ENCODE measurements at places on chromosomes 5 and 9. TPM values are rescaled to one million over a fixed set of nuclear protein-coding genes. Genes with fewer than 3 reads are reported as not detected.

The SELENOP gene
- total RNA-seq = 395 TPM

- no peak for DNase-seq
- H3K36me3 ChIP-seq = no peaks in the 10 kb centered on the region
- H3K27me3 ChIP-seq = no peaks in the 10 kb centered on the region
Measured at GRCh38 chr5:139838381-139839197, 43.0 kb downstream of the PSD2 start.

DNA sequence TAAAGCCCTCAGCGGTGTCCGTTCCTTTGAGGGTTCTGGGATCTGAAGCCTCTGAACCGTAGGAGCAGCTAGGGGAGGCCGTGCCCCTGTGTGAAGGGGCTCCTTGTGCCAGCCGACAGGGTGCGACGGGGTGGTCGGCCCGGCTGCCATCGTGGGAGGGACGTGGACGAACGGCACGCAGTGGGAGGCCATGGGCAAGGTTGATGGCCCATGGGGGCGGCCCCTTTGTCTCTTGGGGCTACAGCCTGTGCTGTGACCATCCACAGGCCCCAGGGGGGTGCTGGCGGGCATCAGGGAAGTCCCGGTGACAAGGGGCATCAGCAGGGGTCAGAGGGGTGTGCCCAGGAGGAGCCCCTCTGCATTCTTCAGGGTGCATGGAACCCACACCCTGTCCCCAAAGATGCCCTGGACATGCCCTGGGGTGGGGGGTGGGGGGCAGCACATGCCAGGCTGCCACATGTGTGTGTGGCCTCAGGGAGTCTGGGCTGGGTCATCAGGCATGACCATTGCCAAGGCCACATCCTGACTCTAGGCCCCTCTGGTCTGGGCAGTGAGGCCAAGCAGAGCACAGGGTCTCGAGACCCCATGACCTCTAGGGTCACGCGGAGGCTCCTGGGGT lies 49.6 kb upstream of the CACNA1B start:
- no peaks in the 10 kb centered on the region for H3K4me1 ChIP-seq
- peaks cover 94% of the 10 kb centered on the region for H3K36me3 ChIP-seq
- no peak overlapping the region for H3K4me3 ChIP-seq
- H3K27ac ChIP-seq = no peak overlapping the region
- H3K27me3 ChIP-seq = no peaks in the 10 kb centered on the region
- DNase-seq = no peak

The RARS1 gene
- 48.7 TPM for total RNA-seq

The SLC36A2 gene
- not detected for total RNA-seq

GRCh38 chr5:64775291-64775690 lies 6.6 kb downstream of the CWC27 start:
- DNase-seq = no peak
- peaks cover 21% of the 10 kb centered on the region for H3K36me3 ChIP-seq
- H3K27ac ChIP-seq = no peak overlapping the region
- H3K4me3 ChIP-seq = no peak overlapping the region

DNA sequence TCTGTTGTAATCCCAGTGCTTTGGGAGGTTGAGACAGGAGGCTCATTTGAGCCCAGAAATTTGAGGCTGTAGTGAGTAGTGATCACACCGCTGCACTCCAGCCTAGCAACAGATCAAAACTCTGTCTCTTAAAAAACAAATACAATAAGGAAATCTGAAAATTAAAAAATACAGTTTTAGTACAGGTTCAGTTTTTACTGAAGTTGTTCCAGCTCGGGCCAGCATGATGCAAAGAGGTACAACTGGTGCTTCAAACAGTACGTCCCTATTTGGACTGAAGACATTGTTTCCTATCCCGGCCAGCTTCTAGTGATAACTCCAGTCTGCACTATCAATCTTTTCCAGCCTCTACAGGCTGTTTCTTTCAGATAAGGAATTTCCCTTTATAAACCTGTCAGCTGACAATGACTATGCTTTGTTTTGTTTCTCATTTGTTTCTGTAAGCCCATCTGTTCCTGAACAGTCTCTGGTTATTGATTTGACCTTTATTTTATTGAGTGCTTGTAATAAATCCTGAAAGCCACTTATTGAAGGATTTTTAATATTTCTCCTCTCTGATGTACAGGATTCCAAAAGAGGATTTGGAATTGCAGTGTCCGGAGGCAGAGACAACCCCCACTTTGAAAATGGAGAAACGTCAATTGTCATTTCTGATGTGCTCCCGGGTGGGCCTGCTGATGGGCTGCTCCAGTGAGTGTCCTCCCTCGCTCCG lies 41.9 kb downstream of the TJP2 start:
- H3K4me1 ChIP-seq = peaks cover 12% of the 10 kb centered on the region
- H3K27me3 ChIP-seq = no peaks in the 10 kb centered on the region
- H3K27ac ChIP-seq = no peak overlapping the region
- H3K4me3 ChIP-seq = no peak overlapping the region
- DNase-seq = no peak
- peaks cover 47% of the 10 kb centered on the region for H3K36me3 ChIP-seq

- no peaks in the 10 kb centered on the region for H3K36me3 ChIP-seq
- H3K27me3 ChIP-seq = no peaks in the 10 kb centered on the region
- no peak overlapping the region for H3K27ac ChIP-seq
- no peak overlapping the region for H3K4me3 ChIP-seq
Measured at GRCh38 chr9:92494856-92495255, 12.6 kb upstream of the ASPN start.

The BARX1 gene
- total RNA-seq = not detected

All from stomach (tissue), 19 donors.